Ecto neural progenitor cell (in vitro differentiated cells): ENCODE measurements at places on chromosomes 4 and X.

DNA sequence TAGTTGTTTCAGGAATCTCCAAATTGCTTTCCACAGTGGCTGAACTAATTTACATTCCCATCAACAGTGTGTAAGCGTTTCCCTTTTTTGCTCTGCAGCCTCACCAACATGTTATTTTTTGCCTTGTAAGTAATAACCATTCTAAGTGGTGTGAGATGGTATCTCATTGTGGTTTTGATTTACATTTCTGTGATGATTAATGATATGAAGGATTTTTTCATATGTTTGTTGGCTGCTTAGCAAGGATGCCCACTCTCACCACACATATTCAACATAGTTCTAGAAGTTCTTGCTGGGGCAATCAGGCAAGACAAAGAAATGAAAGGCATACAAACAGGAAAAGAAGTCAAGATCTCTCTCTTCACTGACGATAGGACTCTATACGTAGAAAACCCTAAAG is 472.4 kb downstream of the ZNF674 start:
- DNase-seq = no peak

- DNase-seq = no peak
These were observed 118.9 kb upstream of the GK2 start for GRCh38 chr4:79526641-79527565.

GRCh38 chr4:79211490-79211889 is 114.4 kb downstream of the NAA11 start:
- no peak for DNase-seq

GRCh38 chr4:148787831-148788477 is 345.7 kb upstream of the NR3C2 start:
- DNase-seq = no peak

- DNase-seq = no peak
These were observed 54.7 kb downstream of the OTC start for GRCh38 chrX:38407126-38407525.

DNA sequence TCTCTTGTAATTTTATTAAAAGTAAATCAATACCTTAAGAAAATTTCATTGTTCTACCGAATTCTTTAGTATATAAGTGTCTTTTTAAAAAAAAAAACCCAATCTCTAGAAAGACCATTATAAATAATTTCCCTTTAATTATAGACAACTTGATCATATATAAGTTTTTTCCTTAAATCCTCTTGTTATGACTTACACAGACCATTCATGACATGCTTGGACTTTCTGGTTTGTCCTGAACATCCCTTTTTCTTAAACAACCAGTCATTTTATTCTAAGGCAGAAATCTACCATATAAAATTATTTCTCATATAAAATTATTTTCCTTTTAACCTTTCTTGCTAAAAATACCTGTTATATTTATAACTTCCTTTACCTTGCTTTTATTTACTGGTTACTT is 15.4 kb upstream of the FHDC1 start:
- DNase-seq = no peak

- no peak for DNase-seq
These were observed 21.1 kb upstream of the RHOXF1 start for GRCh38 chrX:120136840-120137239.

- DNase-seq = no peak
These were observed 150.3 kb upstream of the RASGEF1B start for GRCh38 chr4:81622028-81622427.
